ENCODE measurements at places on chromosomes 7 and 10.
A peak's percentile ranks its signal among the peaks of the same experiment; 100 is the strongest.

DNA sequence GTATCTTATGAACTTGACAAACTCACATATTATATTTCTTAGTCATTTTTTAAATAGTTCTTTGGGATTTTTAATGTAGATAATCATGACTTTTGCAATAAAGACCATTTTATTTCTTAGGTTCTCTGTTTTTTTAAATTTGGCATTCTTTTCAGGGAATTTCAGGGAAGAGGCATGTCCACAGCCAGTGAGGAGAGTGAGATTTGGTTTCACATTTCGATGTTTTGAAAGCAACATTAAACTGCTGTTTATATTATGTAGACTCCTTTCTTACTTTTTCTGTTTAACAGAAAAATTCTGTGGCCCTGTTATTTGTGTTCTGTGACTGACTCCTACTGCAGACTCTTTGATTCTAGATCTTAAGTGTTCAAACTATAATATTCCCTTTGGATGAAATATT, 153.7 kb downstream of the FAM107B start:
- no peak for DNase-seq

- DNase-seq, result no peak
These were observed 40.0 kb upstream of the ASAH2 start for GRCh38 chr10:50291261-50291850.

- no peak for DNase-seq
These were observed 633.2 kb upstream of the NRP1 start for GRCh38 chr10:33967606-33968120.

DNA sequence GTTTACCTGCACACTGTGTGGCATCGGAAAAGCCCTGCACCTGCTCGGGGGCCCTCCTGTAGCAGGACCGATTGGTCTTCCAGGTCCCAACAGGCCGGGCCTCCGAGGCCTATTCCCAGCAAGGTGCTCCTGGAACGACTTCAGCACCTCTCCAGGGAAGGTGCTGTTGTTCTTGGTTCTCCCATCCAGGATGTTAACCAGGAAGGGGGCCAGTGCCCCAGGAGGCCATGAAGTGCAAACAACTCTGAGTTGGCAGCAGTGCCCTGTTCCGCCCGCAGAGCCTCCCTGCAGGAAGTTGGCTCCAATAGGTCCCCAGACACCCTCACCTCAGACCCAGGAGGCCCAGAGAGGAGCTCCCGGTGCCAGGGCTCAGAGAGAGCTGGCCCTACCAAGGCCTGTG, 64.0 kb upstream of the DUSP5 start:
- no peak for DNase-seq

- DNase-seq, result no peak
These were observed 114.8 kb upstream of the ARID5B start for GRCh38 chr10:61786728-61787127.

DNA sequence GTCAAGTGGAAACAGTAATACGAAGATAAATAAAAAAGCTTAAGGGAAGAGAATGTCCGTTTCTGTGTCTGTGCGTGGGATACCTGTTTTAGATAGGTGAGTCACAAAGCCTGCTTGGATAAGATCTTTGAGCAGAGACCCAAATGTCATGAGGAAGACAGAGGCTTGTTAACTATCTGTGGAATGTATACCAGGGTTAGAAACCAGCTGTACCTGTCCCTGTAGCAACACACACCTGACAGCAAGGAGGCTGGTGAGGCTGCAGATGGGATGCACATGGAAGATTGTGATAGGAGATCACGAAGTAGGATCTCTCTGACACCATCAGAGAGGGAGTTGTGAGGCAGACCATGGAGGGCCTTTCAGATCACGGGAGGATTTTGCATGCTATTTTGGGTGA, 105.3 kb downstream of the ARHGAP21 start:
- DNase-seq, result no peak

DNA sequence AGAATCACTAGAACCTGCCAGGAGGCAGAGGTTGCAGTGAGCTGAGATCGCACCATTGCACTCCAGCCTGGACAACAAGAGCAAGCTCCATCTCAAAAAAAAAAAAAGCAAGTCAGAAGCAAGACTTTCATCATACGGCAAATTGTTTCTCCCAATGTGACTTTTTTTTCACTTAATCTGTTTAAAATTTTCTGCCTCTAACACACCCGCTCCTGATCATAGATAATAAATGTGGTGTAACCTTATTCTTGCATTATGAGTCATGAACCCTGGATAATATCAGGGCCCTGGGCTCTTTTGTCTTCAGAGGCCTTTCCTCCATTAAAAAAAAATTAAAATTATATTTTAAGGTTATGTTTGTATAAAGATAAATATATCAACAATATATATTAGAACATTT, 111.4 kb upstream of the JCAD start:
- no peak for DNase-seq

GRCh38 chr7:159028508-159029401, 115.9 kb downstream of the VIPR2 start:
- DNase-seq, result peak; percentile 83

DNA sequence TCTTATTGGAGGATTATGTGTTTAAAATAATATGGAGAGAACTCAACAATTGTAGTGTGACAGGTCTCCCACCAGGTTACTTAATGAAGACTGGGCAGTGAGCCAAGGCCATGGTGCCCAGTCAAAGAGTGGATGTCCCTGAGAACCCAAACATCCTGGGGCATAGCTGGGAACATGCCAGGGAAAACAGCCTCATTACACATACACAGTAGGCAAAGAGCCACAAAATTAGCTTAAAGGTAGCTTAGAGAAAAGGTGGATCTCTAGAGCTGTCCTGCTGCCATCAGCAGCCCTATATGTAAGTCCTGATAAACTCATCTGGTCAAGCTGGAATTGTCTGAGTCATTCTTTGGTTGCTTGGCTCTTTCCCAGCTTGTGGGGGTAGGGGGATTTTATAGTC, 287.8 kb downstream of the PHF14 start:
- DNase-seq, result no peak

DNA sequence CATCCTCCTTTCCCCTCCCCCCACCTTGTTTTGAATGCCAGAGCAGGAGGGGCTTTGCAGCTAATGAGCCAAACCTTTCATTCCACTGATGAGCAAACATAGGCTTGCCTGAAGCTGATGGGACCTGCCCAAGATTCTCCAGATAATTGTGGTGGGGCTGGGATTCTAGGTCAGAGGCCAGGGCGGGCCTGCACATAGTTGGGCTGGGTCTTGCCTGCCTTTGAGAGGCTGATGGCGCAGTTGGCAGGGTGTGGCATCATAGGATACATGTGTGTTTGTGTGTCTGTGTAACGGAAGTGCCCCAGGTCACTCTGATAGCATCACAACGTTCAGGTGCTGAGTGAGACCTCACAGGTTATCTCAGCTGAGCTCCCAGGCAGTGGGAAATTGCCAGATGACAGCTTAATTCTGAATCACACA, 22.9 kb downstream of the BTBD16 start:
- peak; percentile 48 for DNase-seq
